Prostate gland (tissue), 2 donors: ENCODE measurements at places on chromosomes 5 and 9.

GRCh38 chr5:138541511-138542179 lies 1.4 kb downstream of the ETF1 start:
- no peak for DNase-seq

- DNase-seq = no peak
These were observed 115.0 kb upstream of the CACNA1B start for GRCh38 chr9:137762414-137763061.

DNA sequence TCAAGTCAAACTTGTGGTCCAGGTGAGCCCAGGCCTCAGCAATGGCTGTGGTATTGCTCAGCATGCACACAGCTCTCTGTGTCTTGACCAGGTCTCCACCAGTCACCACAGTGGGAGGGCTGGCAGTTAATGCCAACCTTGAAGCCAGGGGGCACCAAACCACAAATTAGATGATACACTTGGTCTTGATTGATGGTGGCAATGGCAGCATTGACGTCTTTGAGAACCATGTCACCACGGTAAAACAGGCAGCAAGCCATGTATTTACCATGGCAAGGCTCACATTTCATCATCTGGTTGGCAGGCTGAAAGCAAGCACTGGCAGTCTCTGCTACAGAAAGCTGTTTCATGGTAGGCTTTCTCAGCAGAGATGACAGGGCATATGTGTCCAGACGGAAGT lies 40.0 kb downstream of the NIM1K start:
- peak; percentile 11 for DNase-seq

DNA sequence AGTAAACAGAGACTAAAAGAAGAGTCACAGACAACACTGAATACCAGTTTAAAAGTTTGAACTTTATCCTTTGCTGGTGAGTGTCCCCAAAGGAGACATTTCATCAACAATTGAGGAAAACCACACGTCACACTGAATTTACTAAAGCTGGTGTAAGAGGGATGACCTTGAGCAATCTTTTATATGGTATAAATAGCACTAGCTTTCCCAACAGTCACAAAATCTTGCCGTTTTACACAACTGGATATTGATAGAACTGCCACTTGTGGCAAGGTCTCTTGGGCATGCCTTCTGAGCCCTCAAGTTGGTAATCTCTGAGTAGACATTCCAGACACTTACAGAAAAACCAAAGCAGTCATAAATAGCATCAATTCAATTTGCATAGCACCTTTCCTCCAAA lies 311.5 kb upstream of the TARS1 start:
- no peak for DNase-seq

GRCh38 chr5:79236362-79236969 lies 535 bp downstream of the JMY start:
- DNase-seq = no peak

DNA sequence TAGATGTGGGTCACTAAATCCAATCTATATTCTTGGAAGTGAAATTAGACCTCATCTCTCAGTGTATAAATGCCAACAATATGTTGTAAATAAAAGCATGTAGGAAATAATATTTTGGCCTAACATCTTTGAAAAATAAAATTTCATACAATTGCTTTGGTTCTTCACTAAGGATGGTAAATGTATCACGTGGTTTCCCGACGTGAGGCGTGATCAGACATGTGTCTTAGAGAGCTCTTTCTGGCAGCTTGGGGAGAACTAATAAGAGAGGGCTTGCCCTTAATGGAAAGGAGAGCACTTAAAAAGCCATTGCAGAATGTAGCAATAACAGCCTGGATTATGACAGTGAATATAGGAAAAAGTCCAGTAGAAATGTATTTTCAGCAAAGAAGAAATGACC lies 602.6 kb downstream of the CDH12 start:
- DNase-seq = no peak

DNA sequence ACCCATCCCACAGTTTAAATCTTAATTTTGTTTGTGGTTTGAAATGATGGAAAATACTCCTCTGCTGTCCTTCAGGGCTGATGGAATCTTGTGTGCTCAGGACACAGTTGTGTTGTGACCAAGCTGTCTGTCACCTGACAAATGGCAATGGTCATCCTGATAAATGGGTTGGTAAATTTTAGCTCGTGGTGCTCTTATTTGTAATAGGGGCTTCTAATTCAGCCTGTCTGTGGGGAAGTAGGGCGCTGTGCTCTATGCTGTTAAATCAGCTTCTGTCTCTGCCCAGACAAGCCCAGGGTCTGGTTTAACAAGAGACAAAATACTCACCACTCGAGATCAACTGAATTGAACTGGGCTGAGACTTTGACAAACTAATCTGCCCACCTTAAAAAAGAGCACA lies 4.5 kb downstream of the LRRTM2 start:
- no peak for DNase-seq

DNA sequence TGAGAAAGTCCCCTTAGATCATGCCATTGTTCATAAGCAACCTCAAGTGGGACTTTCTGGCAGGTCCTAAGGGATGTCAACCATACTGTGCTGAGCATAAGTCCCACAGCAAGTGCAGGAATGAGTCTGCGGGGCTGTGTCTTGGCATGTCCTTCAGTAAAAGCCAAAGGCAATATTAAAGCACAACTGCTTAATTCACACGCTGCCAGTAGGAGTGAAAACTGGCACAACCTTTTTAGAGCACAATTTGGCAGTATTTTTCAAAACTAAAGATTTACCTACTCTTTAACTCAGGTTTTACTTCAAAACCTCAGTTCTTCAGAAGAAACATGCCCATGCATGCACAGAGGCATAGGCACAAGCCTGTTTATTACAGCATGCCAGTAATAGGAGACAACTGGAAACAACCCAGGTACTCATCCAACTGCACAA lies 24.4 kb upstream of the SMAD5 start:
- DNase-seq = peak; percentile 44

GRCh38 chr5:174571662-174572397 lies 152.6 kb upstream of the MSX2 start:
- DNase-seq = peak; percentile 63

DNA sequence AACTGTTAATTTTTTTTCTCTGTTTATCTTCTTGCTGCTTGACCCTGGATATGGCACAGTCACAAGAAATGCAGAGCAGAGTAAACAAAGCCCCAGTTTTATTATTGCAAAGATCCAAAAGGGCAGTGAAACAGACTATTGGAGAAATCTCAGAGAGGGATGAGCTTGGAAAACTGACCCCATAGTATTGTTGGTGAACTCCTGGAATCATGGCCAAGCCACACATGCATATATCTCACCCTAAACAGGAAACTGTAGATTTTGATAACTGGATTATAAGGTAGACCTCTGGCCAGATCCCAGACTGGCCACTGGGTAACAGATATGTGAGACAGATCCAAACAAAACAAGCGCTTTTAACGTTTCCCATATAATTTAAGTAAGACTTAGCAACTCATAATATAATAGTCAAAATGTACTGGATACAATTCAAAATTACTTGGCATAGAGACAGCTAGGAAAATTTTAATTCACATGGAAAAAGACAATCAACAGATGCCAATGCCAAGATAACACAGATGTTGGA lies 263.5 kb upstream of the SEMA6A start:
- no peak for DNase-seq

- DNase-seq = no peak
These were observed 482.7 kb upstream of the CD180 start for GRCh38 chr5:67679184-67679841.

DNA sequence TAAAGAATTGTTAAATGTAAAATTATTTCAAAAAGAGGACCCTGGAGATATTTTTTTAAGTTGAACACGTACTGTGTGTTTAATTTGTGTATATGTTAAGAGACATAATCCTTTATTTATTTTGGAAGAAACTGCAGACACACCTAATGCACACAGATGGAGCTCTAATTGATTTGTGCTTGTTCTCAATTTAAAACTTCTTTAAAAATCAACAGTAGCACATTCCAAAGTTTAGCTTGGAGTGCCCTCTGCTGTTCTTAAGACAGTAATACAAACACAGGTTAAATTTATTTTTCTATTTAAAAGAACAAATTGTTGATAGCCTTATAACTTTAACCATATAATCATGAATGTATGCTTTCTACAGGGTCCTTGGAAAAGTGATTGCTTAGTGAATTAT lies 277.6 kb upstream of the ADAMTS16 start:
- DNase-seq = no peak

GRCh38 chr9:8267636-8268035 lies 468.1 kb upstream of the DMAC1 start:
- no peak for DNase-seq

GRCh38 chr5:35416217-35416988 lies 186.1 kb upstream of the PRLR start:
- DNase-seq = no peak

DNA sequence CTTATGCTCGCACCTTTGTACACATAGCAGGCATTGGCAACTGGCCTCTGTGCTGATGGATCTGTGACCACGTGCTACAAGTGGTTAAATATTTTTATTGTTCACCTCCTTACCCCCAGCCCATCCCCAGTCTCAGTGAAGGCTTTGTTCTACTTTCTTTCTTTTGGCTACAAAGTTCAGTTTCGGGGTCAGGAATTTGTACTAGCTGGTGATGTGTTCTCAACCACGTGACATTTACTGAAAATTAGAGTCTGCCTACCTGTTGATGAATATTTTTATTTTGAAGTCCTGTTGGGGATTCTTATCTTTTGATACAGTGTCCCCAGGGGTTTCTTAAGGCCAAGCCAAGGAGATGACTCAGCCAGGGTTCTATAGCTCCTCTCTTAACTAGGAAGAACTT lies 47.8 kb downstream of the C9orf57 start:
- DNase-seq = no peak

DNA sequence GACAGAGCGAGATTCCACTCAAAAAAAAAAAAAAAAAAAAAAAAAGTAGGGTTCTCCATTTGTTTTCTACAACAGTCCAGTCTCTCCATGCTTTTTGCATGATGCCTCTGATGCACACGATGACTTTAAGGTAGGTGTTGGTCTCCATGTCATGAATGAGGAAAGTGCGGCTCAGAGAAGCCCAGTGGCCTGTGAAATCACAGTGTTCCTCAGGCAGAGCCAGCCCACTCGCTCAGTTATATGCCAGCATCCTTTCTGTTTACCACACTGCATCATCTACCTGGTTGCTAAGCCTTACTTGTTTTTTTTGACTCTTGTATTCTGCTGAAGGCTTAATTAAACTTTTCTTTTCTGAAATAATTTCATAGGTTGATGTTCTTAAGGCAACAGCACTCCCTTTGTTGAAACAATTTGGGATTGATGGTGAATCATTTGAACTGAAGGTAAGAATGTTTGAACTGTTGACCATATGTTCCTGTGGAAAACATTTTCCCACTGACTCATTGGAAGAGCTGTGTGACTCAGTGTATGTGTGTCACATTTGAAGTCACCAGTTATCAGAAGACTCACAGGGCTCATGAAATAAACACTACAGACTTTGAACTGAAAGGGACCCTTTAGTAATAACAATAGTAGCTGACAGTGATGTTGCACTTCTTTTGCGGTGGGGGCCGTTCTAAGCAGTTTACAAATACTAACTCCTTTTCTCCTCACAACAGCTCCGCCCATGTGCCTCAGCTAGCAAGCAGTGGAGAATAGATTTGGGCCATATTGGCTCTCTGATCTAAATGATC lies 40.2 kb downstream of the RCL1 start:
- DNase-seq = no peak

DNA sequence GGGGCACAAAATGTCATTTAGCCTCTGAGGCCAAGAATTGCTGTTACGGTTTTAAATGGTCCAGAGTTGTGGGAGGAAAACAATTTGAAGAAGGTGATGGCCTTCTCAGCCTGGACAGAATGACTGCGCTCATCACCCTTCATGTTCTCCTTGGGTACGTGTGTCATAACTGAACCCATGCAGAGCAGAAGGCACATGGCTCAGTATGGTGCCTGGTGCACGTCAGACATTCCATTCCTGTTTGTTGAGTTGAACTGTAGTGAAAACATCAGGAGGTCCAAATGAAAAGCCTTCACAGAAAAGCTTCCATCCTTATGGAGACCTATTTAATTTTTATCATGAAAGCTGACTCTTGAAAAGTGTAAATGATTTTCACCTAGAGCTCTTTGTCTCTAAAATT lies 133.2 kb downstream of the CFAP90 start:
- no peak for DNase-seq

DNA sequence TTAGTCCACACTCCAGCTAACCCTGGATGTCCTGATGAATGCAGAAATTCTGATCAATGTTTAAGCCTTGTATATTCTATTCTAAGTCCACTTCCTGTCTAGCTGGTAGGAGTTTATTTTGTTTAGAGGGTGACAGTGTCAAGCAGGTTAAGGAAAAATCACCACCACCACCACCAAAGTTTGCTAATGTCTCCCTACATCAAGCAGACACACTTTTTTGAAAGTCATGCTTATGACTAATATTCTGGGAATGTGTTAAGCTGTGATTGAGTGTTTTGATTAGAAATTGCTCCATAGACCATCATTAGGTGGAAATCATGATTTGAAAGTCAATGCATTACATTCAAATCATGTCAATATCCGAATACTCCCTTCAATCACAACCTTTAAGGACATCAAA lies 1530.1 kb downstream of the MAT2B start:
- DNase-seq = no peak

DNA sequence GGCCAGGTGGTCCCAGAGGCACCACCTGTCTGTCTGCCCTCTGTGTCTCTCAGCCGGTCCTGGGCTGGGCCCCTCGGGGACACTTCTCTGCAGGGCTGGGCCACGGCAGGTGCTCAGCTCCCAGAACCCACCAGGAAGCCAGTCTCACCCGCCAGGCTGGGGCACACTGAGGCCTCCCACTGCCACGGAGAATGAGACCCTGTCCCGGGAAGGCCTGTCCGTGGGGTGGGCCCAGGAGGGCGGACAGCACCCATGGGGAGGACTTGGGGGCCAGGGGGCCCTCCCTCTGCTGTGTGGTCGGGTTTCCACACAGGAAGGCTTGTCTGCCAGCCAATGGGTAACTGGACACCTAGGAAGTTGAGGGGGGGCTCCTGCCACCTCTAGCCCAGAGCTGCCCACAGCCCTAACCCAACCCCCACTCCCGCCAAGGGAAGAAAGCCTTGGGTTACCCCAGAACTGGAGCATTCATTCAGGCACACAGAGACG lies 4.1 kb upstream of the TUBB4B start:
- no peak for DNase-seq

DNA sequence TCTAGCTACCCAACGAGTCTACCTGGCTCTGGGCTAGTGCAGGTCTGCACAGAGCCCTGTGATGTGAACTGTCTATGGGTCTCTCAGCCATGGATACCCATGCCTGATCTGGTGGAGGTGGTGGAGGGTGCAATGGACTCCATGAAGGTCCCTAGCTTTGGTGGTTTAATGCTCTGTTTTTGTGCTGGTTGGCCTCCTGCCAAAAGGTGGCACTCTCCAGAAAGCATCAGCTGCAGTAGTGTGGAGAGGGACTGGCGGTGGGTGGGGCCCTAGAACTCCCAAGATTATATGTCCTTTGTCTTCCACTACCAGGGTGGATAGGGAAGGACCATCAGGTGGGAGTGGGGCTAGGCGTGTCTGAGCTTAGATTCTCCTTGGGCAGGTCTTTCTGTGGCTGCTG lies 290.1 kb downstream of the AGTPBP1 start:
- DNase-seq = no peak

GRCh38 chr5:176391999-176392398 lies 3.4 kb downstream of the HIGD2A start:
- DNase-seq = no peak

- no peak for DNase-seq
These were observed 214.4 kb upstream of the MVB12B start for GRCh38 chr9:126112135-126112720.

GRCh38 chr5:143134900-143135299 lies 268.6 kb downstream of the NR3C1 start:
- DNase-seq = no peak
